Naive thymus-derived CD8-positive, alpha-beta T cell (primary cell): ENCODE measurements at places on chromosomes 7 and 10. TPM values are rescaled to one million over a fixed set of nuclear protein-coding genes. Genes with fewer than 3 reads are reported as not detected.

DNA sequence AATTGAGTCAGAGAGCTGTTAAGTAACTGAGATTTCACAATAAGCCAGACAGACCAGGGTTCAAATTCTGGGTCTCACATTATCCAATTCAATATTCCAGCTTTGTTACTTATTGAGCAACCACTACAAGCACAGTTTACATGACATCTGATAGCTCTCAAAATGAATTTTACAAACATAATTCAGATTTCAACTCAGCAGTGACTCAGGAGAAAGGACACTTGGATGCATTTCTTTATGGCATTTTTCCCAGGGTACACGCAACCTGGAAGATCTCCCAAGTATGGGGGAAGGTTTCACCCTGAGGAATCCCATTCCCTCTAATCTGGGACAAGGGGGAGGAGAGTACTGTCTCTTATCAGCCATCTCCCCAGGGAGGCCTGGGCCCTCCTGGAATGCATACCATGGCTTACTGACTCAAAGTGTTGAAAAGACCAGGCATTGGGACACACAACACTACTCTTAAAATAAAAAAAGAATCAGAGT lies 102.4 kb downstream of the CFTR start:
- DNase-seq = no peak

- DNase-seq = no peak
These were observed 200.5 kb downstream of the MAD1L1 start for GRCh38 chr7:2032030-2032875.

GRCh38 chr7:93836116-93836515 lies 54.4 kb downstream of the TFPI2 start:
- no peak for DNase-seq

DNA sequence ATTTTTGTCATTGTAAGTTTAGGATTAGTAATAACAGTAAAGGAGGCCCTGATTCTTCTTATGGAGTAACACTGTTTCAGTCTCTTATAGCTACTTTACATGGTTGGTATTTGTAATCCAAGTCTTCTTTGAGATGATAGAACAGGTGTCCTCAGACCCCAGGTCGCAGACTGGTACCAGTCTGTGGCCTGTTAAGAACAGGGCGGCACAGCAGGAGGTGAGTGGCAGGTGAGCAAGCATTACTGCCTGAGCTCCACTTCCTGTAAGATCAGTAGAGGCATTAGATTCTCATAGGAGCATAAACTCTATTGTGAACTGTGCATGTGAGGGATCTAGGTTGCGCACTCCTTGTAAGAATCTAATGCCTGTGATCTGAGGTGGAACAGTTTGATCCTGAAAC lies 77.3 kb downstream of the STK31 start:
- DNase-seq = no peak

DNA sequence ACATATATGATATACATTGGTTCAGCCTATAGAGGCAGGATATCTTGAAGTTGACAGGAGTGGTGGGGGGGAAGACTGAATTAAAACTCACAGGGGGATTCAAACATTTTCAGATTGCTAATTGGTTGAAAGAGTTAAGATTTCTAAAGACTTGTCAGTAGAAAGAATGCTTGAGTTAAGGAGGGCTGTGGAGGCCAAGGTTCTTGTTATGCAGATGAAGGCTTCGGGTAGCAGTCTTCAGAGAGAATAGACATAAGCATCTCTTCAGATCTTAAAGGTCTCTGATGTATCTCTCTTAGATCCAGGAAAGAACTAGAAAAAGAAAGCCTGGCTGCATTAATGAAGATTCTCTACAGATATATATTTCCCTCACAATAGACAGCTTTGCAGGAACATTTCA lies 209.8 kb upstream of the SEMA3D start:
- DNase-seq = no peak

DNA sequence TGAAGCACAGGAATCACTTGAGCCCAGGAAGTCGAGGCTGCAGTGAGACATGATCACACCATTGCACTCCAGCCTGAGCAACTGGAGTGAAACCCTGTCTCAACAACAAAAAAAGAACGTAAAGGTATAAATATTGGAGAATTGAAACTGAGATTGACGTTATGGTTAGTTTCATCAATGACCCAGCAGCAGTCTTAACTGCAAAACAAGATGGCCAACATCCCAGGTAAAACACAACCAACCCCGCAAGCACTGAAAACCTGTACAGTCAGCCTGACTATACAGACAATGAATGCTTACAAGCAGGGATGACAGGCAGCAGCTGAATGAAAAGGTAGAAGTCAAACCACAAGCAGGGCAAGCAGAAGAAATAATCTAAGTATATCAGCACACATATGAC lies 34.7 kb downstream of the WAPL start:
- DNase-seq = no peak

DNA sequence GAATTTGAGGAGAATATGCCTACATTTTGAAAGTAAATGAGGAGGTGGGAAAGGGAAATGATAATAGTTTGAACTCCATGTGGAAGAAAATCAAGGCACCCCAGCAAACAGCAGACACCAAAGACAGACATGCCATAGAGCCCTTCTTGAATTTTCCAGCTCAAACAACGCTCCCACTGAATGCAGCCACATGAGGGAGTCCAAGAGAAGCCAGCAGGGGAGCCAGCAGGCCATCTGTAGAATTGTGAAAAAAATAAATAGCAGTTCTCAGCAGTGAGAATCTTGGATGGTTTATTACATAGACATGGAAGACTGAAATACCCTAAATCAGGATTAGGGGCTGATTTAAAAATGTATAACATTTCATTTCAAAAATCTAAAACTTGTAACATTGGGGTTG lies 1567.3 kb upstream of the LRRTM3 start:
- DNase-seq = no peak

DNA sequence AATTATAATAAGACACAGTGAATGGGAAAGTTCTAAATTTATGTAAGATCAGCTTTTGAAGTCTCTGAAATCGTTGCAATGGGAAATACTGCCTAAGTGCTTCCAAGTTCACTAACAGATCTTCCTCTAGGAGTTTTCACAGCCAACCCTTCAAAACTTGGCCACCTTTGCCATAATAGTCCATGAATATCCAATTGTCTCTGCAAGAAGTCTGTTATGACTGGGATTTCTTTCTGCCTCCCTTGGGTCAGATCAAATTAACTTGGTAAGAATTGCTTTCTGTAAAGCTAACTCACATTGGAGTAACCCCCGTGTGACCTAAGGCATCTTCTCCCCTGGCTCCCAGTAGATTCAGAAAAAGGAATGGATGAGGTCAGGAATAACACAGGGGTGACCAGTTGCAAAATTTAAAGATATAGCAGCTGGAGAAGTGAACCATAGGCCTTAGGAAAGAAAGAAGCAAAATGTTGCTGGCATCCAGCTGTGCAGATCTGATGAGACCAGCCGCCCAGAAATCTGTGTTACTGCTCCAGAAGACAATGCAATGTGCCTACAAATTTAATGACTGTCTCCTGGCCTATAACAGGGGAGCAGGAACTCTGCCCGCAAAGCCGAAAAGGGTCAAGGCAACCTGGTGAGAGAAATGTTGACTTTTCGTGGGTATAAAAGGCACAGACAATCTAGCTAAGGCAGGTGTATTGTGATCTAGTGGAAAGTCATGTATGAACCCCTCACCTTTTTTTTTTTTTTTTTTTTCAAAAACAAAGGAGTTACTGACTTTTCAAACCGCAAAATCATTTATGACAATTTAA lies 7.5 kb upstream of the OPTN start:
- no peak for DNase-seq

GRCh38 chr7:45435131-45435530 lies 139.0 kb upstream of the ADCY1 start:
- DNase-seq = no peak

DNA sequence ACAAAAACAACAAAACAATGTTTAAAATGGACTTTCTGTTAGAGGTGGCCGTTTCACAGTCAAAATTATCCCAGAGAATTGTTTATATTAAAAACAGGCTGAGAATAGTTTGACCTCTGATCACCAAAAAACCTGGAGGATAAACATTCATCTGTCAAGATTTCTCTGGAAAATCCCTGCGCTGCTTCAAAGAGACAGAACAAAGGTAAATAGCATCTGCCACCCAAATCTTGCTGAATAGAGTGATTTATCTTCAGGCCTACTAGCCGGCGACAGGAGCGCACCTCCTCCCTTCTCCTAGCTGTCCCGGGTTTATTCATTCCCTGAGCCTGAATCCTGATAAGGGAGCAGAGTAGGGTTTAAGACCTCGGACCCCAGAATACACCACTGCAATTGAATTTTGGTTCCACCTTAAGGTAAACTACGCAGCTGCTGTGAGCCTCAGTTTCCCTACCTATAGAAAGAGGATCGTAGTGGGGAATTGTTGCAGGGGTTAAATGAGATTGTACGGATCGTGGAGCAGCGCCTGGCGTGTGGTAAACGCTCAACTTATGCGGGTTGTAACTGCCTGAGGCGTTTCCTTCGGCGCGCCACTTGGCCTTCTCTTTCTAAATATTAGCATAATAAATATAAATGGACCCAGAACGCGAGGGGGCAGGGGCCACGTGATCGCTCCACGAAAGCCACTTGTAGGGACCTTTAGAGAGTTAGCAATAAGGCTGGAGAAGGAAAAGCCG lies 498 bp upstream of the ST7 start:
- no peak for DNase-seq

GRCh38 chr7:145698526-145699262 lies 417.9 kb upstream of the CNTNAP2 start:
- no peak for DNase-seq

DNA sequence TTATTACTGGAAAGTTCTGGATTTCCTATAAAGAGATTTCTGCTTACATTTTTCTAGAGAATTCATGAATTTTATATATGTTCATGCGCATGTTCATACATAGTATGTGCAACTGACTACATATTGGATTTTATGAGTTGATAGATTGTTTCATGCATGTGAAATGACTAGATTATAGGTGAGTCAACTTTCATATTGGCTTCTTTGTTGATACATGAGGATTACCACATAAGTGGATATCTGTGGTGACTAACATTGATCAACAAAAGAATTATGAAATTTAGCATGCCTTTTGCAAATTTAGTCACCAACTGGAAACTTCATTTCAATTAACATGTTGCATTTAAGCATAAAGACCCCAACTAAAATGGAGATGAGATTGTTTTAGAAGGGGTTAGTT lies 99.0 kb downstream of the GNAT3 start:
- no peak for DNase-seq

DNA sequence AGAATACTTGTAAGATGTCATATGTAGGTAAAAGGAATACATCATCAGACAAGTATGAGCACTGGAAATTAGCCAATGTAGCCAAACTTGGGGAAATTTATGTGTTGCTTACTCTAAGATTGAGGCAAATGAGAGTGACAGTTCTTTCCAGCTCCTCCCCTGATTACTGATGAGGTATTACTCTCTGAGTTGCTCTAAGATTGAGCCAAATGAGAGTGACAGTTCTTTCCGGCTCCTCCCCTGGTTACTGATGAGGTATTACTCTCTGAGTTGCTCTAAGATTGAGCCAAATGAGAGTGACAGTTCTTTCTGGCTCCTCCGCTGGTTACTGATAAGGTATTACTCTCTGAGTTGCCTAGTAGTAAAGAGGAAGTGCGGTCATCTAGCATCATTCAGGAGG lies 435.8 kb downstream of the NRG3 start:
- DNase-seq = no peak

GRCh38 chr7:80883154-80884025 lies 35.5 kb downstream of the SEMA3C start:
- no peak for DNase-seq

DNA sequence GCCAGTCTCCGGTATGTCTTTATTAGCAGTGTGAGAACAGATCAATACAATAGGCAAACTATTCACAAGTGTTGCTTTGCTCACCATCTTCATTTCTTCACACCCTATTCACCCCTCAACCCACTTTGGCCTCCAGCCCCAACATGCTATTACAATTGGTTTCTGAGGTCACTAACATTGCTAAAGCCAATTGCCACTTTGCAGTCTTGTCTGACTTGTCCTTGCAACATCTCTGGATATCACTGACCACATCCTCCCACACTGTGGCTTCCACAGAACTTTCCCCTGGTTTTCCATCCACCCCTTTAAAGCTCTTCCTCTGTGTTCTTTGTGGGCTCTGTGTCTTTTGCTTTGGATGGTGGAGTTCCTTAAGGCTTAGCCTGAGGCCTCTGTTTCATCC lies 5.2 kb upstream of the APBB1IP start:
- DNase-seq = no peak

GRCh38 chr7:105887569-105888189 lies 11.3 kb upstream of the ATXN7L1 start:
- DNase-seq = no peak

DNA sequence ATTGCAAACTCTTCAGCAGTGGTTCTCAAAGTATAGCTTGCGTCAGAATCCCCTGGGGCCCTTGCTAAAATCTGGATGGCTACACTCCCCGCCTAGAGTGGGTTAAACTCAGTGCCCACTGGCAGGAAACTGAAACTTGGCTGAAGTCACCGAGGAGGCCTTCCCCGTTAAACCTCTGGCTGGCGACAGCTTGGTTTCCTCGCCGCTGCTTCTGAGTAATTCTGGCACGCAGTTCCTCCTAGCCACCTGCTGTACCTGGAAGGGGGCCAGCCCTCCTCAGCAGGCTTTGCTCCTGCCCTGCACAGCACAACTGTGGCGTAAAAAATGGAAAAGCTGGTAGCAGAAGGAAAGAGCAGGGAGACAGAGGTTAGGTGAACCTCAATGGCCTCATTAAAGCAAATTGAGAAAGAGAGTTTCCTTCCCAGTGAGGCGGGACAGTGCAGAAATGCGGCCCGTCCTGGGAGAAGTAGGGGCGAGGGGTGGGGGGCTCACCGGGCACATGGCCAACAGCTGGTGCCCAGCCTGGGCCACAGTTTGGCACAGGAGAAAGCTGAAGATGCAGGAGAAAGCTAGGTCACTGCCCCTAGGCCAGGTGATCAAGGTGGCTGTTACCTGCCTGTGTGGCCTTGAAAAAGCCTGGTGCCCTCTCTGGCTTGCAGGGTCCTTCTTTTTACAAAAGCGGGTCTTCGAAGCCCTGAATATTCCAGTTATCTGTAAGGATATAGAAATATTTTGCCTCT lies 46.6 kb downstream of the ALOX5 start:
- peak; percentile 45 for DNase-seq

DNA sequence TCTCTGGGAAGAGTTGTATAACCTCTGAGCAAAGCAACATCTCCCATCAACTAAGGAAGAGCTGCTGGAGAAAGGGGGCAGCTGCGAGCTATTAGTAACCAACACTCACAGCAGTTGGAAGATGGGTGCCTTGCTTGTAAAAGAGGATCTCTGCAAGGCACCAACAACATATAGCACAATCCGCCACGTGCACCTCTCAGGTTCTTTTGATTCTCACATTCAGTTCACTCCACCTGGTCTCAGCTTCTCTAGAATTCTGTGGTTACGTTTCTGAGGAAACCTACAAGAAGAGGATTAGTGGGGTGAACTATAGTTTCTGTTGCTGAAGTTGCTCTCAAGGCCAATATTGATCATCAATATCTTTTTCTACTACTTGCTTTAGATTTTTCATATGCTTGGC lies 117.1 kb downstream of the RPS24 start:
- no peak for DNase-seq

The WIPF3 gene
- 0.10 TPM for total RNA-seq

The ADAM22 gene
- 7.8 TPM for total RNA-seq

The PLA2G12B gene
- total RNA-seq = not detected

The CALN1 gene
- total RNA-seq = not detected

The FAM180A gene
- total RNA-seq = not detected

The SLC13A4 gene
- not detected for total RNA-seq

The SFTPA1 gene
- total RNA-seq = not detected

The TEX47 gene
- total RNA-seq = not detected

The CHST3 gene
- not detected for total RNA-seq
